SW 1271 (cell line): ENCODE measurements at places on chromosomes 7 and 10.

- no peak for DNase-seq
Observed at GRCh38 chr10:99768556-99768955, 13.9 kb upstream of the ABCC2 start.

DNA sequence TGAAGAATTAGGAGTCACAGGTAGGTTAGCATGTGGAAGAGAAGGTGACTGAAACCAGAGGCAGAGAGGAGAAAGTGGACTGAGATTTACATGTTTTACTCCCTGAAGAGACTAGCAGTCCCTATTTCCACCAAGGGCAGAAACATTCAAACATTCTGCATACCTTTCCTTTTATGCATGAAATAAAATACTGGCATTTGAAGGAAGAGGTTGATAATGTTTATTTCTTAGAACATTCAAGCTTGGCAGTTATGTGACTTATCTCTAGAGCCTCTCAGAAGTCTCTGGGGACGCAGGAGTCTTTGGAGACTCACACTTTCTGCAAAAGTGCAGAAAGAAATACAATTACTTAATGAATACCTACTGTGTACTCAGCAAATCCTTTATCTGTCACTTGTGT is 507.1 kb upstream of the C7orf33 start:
- no peak for DNase-seq

DNA sequence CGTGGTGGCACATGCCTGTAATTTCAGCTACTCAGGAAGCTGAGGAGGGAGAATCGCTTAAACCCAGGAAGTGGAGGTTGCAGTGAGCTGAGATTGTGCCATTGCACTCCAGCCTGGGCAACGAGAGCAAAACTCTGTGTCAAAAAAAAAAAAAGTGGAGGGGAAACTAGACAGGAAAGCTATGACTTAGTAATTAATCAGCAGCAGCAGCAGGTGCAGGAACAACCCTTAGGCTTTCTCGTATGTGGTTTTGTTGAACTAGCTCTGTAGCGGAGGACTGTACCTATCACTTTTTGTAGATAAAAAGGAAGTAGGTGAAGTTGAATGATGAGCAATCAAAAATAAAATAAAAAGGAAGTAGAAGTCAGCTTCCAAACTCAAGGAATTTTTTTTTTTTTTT is 76.9 kb upstream of the KMT2C start:
- DNase-seq = no peak

DNA sequence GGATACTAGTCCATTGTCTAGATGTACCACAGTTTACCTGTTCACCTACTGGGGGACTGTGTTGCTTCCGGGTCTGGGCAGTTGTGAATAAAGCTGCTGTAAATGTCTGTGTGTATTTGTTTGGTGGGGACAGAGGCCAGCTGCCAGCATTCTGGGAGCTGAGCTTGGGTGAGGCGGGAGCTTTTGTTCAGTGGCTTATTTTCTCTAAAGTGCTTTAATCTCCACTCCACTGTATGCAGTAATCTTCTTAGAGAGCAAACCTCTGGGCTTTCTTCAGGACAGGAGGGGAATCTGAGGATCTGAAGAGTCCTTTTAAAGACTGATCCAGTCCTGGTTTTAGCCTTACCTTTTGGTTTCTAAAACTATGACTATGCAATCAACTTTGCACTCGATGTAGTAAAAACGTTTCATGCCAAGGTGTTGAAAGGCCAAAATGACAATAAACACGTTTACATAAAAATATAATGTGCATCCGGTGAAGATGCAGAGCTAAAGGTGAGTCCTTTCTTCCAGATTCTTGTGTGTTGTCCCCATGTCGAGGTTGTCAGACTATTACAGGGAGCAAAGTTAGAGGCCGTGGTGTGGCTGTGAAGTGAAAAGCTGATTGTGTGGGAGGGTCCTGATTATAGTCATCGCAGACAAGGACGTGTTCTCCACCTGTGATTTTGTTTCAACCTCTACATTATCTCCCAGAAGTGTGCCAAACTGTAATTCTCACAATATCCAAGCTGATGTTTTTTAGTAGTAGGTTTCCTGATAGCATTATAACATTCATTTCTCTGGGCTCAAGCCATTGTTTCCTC is 279.8 kb downstream of the CAMK1D start:
- no peak for DNase-seq

- no peak for DNase-seq
Observed at GRCh38 chr10:73876971-73877370, 2.6 kb upstream of the CAMK2G start.
